ENCODE measurements at places on chromosomes 7 and 10. TPM values are rescaled to one million over a fixed set of nuclear protein-coding genes. Genes with fewer than 3 reads are reported as not detected.

The TLL2 gene
- not detected for total RNA-seq

The SEMA3E gene
- not detected for total RNA-seq

The CLDN3 gene
- total RNA-seq = 0.31 TPM

The SEMA4G gene
- total RNA-seq = 46.2 TPM

The MYPN gene
- total RNA-seq = not detected

DNA sequence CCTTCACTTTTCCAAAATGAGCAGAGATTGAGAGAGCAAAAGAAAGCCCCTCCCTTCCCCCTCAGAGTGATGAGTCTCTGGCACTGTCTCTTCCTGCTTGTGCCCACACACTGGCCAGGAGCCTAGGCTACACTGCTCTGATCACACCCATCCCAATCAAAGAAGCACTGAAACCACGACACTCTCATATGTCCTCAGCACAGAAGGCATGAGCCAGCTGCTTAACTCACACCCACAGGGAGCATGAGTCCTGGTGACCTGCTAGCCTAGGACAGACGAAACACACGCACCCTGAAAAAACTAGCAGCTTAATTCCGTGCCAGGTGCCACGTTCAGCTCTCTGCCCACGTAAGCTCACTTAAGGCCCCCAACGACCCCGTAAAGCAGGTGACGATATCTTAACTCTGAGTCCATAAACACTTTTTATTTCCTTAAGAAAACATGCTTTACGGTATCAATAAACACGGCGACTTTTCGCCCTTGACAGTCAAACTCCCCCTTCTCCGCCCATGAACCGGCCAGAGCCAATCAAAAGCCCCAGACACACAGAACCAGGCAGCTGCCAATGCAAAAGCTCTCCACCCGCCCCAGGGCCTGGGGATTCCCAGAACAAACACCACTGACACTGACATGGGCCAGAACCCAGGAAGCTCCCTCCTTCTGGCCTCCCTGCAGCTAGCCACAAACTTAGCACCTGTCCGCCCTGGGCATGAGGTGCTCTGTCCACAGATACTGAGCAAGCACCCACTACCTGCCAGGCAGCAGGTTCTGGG lies 69.0 kb downstream of the TNRC18 start:
- H3K4me1 ChIP-seq = no peaks in the 10 kb centered on the region
- no peaks in the 10 kb centered on the region for H3K27me3 ChIP-seq
- DNase-seq = no peak
- H3K36me3 ChIP-seq = peaks cover 66% of the 10 kb centered on the region

- H3K4me1 ChIP-seq = peaks cover 17% of the 10 kb centered on the region
- no peak for DNase-seq
- H3K36me3 ChIP-seq = no peaks in the 10 kb centered on the region
These were observed 6.2 kb downstream of the IL2RA start for GRCh38 chr10:6055929-6056328.

GRCh38 chr7:105198223-105198622 lies 184.2 kb downstream of the KMT2E start:
- no peaks in the 10 kb centered on the region for H3K36me3 ChIP-seq
- no peak overlapping the region for H3K27ac ChIP-seq
- no peak overlapping the region for H3K4me3 ChIP-seq
- H3K4me1 ChIP-seq = peaks cover 39% of the 10 kb centered on the region

DNA sequence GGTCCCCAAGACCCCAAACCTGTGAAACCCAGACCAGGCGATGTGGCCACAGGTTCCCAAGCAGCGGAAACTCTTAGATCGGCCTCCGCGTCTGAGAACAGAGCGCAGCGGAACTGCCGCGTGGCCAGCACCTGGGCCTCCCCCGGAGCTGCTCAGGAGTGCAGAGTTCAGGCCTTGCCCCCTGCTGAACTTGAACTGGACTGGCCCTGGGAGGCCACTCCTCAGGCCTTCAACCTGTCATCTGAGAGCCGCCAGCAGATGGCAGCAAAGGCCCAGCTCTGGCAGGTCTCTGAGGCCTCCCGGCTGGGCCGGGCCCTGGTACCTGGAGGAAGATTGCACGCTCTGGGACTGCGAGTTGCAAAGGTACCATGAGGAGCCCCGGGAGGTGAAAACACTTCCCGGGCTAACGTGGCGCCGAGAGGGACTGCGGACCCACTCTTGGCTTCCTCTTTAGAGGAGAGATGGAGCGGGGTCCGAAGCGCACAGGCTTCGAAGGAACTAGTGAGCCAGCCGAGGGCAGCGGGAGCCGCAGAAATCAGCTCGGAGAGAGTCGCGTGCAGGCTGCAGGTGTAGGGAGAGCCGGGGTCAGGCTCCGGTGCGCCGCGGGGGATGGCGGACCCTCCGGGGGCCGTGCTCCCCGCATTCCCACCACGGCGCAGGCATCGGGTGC lies 89.2 kb downstream of the PAXIP1 start:
- H3K27me3 ChIP-seq = peaks cover 34% of the 10 kb centered on the region
- peak; percentile 76 for DNase-seq
- H3K4me3 ChIP-seq = no peak overlapping the region
- peaks cover 8% of the 10 kb centered on the region for H3K4me1 ChIP-seq
- H3K27ac ChIP-seq = no peak overlapping the region
- H3K36me3 ChIP-seq = no peaks in the 10 kb centered on the region

- H3K27me3 ChIP-seq = no peaks in the 10 kb centered on the region
- no peak overlapping the region for H3K27ac ChIP-seq
- H3K36me3 ChIP-seq = no peaks in the 10 kb centered on the region
- H3K4me3 ChIP-seq = no peak overlapping the region
- no peaks in the 10 kb centered on the region for H3K4me1 ChIP-seq
These were observed 39.7 kb downstream of the FRMPD2 start for GRCh38 chr10:48234787-48235186.

GRCh38 chr7:108613147-108613948 lies 43.7 kb downstream of the DNAJB9 start:
- H3K27me3 ChIP-seq = no peaks in the 10 kb centered on the region
- H3K27ac ChIP-seq = no peak overlapping the region
- no peaks in the 10 kb centered on the region for H3K36me3 ChIP-seq
- no peak overlapping the region for H3K4me3 ChIP-seq

- no peak overlapping the region for H3K27ac ChIP-seq
- H3K36me3 ChIP-seq = no peaks in the 10 kb centered on the region
- H3K4me1 ChIP-seq = no peaks in the 10 kb centered on the region
- no peaks in the 10 kb centered on the region for H3K27me3 ChIP-seq
These were observed 272.6 kb upstream of the NPSR1 start for GRCh38 chr7:34385384-34385783.

DNA sequence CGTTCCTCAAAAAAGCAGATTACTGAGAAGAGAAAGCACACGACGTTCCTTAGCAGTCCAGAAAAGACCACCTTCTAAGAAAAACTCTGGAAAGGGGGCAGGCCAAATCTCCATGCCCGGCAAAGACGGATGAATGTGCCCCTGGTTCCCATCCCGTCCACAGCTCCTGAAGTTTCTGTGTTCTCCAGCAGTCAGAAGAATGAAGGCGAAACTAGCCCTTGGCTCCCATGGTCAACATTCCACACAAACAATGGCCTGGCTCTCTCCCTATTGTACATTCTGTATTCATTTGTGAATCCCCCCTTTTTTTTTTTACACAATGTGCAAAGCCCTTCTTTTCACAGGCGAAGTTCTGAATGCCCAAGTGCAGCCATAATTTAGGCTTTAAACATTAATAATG lies 5.3 kb downstream of the CTBP2 start:
- H3K4me3 ChIP-seq = no peak overlapping the region
- peaks cover 6% of the 10 kb centered on the region for H3K4me1 ChIP-seq
- no peaks in the 10 kb centered on the region for H3K36me3 ChIP-seq
- DNase-seq = no peak
- peaks cover 70% of the 10 kb centered on the region for H3K27me3 ChIP-seq

Measured in HepG2 (cell line).